Ecto neural progenitor cell (in vitro differentiated cells): ENCODE measurements at places on chromosomes 6 and 20.

GRCh38 chr6:53495506-53496499 is 49.1 kb downstream of the GCLC start:
- no peak for DNase-seq

DNA sequence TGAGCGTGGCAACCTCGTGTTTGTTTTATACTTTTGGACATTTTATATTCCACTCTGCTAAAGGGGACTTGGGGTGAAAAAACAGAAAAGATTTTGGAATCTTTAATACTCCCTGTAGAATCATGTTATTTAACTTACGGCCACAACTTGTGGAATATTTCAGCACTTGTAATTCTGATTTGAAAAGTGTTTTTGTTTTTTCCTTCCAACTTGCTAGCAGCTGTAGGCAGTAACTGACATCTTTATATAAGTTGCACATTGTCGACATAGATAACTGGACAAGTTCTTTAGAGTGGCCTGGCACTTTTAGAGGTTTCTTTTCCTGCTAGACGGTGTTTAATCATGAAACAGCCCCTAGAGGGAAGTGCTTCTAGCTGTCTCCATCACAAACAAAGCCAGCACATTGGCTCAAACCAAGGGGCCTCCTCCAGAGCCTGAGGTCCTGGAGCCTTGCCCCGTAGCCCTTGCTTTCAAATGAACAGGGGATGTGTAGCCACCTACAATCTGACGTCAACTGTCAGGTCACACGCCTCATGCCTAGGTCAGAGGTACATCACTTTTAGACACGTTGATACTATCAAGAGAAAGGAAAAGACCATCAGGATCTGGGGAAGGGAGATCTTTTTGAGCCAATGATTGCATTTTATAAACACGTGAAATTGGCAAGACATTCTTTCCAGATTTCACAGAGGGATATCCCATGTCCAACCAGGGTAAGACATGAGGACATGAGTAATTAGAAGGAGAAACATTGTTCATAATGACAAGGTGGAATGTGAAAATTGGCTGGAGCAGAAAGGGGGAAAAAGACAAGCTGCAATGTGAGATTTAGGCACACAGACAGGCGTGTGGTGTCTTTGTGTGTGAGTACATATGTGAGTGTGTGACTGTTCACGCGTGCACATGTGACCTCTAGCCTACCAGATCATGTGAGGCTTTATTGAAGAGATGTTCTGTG is 92.1 kb downstream of the TXNDC5 start:
- no peak for DNase-seq

DNA sequence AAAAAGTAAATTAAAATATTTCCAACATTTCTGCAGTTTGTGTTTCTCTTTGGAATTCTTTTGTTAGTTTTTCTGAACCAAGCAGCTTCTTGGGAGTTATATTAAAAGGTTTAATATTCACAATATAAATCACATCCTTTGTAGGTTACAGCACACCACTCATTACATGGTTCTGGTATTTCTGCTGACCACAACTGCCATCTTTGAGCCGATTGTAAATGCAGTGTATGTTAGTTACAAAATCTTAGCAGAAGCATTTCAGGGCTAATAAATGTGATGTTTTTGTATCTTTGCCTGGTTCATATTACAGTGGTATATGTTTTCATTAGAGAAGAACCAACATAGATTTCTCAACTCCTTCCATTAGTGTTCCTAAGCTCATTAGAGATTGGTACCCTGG is 19.1 kb upstream of the TSHZ2 start:
- DNase-seq: no peak

GRCh38 chr6:105374010-105374420 is 28.9 kb downstream of the PREP start:
- DNase-seq: no peak

DNA sequence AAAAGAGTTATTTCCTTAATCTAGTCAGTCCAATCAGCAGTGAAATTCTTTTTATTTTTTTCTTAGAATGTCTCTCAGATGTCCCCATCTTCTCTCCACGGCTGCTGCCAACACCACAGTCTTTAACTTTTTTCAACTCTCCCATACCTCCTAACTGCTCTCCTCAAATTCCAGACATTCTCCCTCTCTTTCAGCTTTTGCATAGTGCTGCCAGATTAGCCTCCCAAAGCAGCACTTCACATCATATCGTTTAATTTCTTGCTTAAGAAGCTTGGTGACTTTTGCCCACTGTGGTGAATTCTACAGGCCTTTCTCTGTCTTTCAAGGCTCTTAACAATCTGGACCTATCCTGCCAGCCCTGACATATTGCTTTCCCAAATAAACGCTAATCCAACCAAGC is 233.4 kb downstream of the UST start:
- DNase-seq: no peak

GRCh38 chr6:26392932-26393636 is 9.0 kb upstream of the BTN3A1 start:
- DNase-seq: no peak

- DNase-seq: no peak
These were observed 4.2 kb downstream of the FOXS1 start for GRCh38 chr20:31840906-31841816.

DNA sequence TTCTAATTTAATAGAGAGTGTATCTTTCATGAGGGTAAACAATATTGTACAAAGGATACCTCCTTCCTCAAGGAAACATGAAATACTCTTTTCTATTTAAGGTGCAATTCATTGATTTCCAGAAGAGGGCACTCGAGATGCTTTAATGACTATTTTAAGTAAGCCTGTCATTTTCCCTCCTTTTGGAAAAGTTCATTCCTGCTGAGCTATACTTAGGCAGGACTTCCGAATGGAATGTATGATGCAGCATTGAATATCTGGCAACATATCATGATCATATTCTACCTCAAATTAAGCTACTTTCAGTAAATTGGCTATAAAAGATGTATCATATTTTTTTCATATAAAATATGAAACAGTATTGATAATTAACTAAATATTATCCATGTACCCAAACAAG is 5.0 kb downstream of the DST start:
- DNase-seq: no peak

DNA sequence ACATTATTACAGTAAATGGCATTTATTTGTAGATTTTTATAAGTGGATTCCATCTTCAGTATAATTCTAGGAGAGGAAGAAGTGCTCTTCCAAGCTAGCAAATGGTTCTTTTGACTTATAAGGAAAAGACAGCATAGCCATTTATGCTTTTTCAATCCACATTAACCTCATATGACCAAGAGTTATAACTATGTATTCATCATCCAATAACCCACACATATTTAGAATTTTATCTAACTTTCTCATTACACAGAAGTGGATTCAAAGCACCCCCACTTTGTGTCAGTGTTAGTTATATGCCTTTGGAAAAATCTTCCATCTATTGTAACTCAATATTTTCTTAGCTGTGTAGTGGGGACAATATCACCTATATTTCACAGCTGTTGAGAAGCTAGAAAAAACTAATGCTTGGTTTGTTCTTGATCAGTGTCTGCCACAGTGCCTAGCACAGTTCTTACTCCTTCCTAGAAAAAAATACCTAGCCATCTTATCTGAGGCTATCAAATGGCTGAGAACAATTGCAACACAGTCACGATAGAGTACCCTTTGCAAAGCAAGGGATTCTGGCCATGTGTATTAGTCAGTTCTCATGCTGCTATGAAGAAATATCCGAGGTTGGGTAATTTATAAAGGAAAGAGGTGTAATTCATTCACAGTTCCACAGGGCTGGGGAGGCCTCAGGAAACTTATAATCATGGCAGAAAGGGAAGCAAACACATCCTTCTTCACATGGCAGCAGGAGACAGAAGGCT is 986.3 kb downstream of the TFAP2A start:
- DNase-seq: no peak

DNA sequence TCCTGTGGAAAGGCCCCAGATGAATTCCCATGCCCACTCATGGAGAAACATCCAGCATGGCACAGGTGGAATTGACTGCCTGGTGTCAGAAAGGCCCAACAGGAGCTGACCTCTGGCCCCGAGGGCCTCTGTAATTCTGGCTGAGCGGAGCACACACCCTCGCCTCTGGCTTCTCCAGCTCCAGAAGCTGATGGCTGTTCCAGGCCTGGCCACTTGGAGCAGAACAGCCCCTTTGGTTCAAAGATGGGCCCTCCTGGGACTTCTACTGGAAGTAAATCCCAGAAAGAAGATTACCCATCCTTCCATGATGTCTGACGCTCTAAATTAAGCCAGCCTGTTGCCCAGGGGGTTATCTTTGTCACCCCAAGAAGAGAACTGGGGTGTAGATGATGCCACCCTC is 275.1 kb upstream of the CDH4 start:
- no peak for DNase-seq

- DNase-seq: no peak
These were observed 51.6 kb downstream of the LAMA4 start for GRCh38 chr6:112202639-112203341.

DNA sequence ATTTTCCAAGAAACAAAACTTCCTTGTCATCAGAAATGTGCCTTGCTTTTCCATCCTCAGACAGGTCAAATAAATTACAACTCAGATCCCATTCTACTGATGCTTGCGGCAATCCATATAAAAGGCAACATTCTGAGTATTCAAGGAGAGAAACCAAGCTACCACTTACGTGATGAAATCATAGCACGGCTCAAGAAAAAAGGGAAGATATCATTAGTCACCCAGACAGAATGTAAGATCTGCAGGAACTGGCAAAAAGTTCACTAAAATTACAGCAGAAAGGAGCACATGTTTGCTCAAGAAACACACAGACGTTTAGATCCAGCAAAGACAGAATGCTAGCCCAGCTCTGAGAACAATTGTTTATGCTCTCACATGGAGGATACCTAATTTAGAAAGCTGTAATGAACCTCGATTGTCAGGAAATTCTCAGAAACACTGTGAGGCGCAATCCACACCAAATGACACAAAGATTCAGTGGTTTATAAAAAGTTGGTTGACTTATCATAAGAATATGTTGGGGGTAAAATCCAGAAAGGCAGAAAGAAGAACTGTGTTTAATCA is 304.2 kb downstream of the ADGRG6 start:
- DNase-seq: no peak

GRCh38 chr6:160519603-160520042 is 144.5 kb downstream of the LPA start:
- DNase-seq: no peak

GRCh38 chr6:34044945-34045595 is 100.8 kb downstream of the GRM4 start:
- no peak for DNase-seq

DNA sequence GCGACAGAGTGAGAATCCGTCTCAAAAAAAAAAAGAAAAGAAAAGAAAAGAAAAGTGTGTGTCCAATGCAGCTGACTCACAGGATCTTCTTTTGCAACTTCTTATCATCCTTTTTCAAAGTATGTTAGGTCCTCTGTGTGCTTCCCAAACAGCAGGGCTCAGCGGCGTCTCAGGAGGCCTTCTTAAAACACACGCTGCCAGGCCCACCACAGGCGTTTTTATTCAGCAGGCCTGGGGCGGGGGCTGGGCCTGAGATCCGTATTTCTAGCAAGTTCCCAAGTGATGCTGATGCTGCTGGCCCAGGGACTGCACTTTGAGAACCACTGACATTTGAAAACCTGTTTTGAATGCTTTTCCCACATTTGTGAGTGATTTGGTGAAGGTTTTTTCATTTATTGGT is 57.1 kb downstream of the PSMG4 start:
- DNase-seq: no peak

- DNase-seq: no peak
These were observed 25.2 kb downstream of the UST start for GRCh38 chr6:148771896-148772554.
